Vein endothelial cell (primary cell): ENCODE measurements at places on chromosomes 7 and 10. TPM values are rescaled to one million over a fixed set of nuclear protein-coding genes. Genes with fewer than 3 reads are reported as not detected.

OSBPL3 gene
- 31.0 and 34.6 TPM in 2 replicates for total RNA-seq

PNLIPRP2 gene
- total RNA-seq: not detected in 2 replicates

MALSU1 gene
- total RNA-seq: 35.9 and 45.1 TPM in 2 replicates

NOS3 gene
- total RNA-seq: 67.6 and 106 TPM in 2 replicates

FAM180A gene
- not detected in 2 replicates for total RNA-seq

KCP gene
- not detected in 2 replicates for total RNA-seq

MTURN gene
- 9.4 and 9.5 TPM in 2 replicates for total RNA-seq

PNLIP gene
- total RNA-seq: not detected in 2 replicates

ANKRD30A gene
- total RNA-seq: under 0.01 TPM in 1 of 2 replicates, not detected in the other

GRID2IP gene
- not detected in 2 replicates for total RNA-seq

CRHR2 gene
- not detected in 2 replicates for total RNA-seq
